Ascending aorta (tissue), 2 donors: ENCODE measurements at places on chromosomes 12 and 14.

- no peak for DNase-seq
Measured at GRCh38 chr12:58176296-58176869, 235.0 kb downstream of the ATP23 start.

DNA sequence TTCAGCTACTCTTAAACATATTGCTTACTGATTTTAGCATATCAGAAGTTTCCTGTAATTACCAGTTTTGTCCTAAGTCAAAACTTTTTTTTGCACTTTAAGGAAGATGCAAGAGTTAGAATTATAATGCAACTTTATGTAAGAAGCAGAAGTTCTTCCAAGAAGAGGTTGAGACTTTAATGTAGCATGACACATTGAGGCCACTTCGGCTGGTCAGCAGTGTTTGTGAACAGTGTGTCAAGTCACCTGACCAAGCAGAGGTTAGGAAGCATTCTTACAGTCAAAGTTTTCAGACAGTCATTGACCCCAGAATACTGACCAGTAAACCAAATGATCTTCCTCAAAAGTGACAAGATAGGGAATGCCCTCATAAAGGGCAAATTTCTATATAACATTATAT, 15.2 kb downstream of the FGFR1OP2 start:
- peak; percentile 23 for DNase-seq

GRCh38 chr12:95205685-95206084, 11.6 kb downstream of the FGD6 start:
- no peak for DNase-seq

- no peak for DNase-seq
Measured at GRCh38 chr14:92609955-92610354, 96.4 kb downstream of the RIN3 start.

DNA sequence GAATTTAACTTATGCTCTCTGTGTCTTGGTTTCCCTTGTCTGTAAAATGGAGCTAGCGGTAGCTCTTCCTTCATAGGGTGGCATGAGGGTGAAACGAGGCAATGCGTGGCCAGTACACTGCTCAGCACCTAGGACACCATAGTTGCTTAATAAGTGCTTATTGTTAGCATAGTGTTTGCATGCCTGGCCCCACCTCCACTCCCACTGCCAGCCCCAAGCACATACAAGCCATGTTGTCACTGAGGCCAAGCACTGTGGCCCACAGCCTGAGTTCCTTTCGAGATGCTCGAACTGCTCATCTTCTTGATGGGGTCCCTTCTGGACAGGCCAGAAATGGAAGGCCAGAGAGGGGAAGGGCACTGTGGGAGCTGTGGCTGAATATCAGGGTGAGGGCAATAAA, 839 bp downstream of the FICD start:
- no peak for DNase-seq

DNA sequence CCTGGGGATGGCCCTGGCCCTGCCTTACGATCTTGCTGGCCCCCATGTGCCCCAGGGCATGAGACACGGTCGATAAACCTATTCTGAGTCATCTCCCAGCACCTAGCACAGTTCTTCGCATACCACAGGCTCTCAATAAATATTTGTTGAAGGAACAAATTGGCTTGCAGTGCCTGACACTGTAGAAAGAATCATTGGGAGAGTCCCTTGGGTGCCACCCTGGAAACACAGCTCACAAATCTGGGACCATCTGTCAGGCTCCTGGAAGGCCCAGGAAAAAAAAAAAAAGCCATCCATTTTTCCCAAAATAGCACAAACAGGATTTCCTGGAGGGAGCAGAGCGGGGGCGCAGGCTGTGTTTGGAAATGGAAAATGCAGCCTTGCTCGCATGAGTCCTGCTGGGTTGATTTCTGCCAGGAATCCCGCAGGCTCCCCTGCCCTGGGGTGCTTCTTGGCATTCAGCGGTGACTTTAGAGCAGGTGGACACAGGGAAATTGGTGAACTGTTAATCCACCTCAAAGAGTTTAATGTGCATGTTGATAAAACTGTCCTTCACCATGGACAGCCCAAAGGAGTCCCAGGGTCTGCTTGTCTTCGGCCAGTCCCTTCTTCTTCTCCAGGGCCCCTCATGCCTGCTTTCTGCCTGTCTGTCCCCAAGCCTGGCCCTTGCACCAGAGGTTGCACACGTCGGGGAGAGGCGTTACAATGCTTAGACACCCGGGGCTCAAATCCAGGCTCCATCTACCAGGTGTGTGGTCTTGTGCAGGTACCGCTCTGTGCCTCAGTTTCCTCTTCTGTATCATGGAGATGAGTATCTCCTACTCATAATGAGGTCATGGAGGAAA, 106.1 kb upstream of the RFLNA start:
- DNase-seq = peak; percentile 57

GRCh38 chr12:131803961-131804521, 24.2 kb upstream of the MMP17 start:
- no peak for DNase-seq

GRCh38 chr12:76111209-76111749, 26.8 kb upstream of the NAP1L1 start:
- no peak for DNase-seq

- no peak for DNase-seq
Measured at GRCh38 chr12:56808954-56809353, 45.8 kb downstream of the HSD17B6 start.

DNA sequence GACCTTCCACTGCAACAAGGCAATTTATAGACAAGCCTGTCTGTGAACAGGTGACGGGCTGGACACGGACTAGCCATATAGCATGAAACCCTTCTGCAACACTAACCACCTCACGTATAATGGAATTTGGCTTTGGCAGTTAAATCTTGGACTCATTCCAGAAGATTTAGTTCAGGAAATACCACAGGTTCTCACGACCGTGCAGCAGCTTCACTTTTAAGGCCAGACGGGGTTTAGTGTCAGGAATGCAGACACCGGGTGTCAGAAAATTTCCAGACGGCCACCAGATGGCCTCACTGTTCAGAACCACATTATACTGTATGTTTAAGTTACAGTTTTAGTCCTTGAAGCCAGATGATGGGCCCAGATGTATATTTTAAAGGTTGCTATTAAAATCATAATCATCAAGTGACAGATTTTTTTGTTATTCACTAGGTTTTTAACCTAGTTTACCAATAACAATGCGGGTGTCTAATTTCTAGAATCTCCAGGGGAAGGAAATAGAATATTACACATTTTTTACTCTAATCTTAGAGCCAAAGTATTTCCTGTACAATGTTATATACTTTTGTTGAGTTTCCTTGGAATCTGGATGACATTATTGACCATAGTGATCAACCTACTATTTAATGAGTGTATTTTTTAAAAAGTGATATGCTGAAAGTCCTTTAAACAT, 90.5 kb upstream of the TMPO start:
- no peak for DNase-seq

- DNase-seq = no peak
Measured at GRCh38 chr12:113194971-113195391, 9.5 kb downstream of the RITA1 start.

DNA sequence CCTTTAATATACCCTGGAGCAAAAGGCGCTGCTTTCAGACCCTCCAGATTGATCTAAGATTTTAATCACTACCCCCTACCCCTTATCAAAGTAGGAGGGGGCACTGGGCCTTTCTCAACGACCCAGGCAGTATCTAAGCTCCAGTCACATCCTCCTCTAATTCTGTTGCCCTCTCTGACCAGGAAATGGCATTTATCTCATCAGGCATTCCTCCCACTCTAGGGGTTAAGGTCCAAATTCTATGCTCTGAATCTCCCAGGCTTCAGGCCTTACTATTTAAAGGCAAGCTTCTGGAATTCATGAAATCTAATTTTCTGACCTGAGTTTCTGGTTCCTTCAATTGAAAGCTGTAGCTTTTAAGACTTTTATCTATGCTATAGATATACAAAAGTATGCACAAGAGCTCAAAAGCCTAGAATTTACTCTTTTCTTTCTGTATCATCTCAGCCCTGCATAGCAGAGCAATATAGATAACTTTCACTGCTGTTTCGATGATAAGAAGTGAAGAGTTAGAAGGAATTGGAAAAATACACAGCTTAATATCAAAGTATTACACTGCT, 622.9 kb downstream of the RPS29 start:
- DNase-seq = no peak

DNA sequence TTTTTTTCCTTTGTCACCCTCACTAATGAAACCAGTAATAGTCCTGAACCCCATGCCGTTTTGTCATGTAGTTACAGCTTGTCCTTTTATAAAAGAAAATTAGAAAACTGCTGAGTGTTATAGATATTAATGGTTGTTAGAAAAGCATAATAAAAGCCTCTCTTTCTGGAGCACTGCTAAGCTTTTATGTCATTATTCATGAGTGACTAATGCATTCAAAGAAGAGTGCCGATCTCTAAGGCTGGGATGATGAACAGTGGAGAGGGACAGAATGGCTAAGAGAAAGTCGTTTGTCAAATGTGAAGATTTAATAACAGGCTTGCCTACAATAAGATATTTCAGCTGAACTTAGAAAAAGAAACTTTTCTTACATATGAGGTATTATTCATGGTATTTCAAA, 121.6 kb downstream of the MGAT4C start:
- DNase-seq = no peak

DNA sequence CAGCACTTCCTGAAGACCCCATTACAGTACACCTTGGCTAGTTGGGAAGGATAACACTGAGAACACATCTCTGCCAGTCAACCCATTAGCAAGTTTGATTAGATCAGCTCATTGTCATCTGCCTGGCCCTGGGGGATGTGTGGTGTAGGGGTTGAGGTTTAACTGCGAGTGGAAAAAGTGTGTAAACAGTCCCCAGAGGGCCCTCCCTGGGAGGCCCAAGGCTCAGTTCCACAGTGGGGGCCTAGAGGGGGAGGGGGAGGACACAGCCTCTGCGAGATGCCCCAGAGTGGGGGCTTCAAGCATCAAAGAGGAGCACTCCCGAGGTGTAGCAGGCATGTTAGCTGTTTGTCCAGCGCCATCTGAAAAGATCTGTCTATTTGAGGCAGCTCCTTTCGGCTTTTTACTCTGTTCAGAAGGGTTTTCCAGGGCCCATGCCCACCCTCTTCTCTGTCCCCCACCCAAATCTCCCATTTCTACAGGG, 344 bp downstream of the LPAR5 start:
- DNase-seq = no peak

DNA sequence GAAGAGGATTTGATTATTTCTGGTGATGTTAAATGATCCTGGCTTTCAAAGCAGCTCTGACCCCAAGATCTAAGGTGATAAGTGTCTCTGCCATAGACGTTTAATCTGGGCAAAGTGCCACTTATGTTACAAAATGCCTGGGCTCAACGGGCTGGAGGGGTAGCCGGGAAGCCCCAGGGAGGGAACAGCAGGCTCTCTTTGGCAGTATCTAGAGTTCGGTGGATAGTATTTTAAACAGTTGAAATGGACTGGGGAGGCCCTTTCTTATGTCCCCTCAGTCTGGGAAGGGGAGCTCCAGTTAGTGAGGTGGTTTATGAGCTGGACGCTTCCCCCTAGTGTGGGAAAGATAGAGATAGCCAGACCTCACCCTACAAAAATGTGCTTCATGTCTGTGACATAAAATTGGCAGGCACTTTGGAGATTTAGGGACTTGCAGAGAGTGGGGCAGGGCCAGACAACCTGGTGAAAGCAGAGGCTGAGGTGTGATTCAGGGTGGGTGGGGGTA, 5.5 kb upstream of the HOXC11 start:
- DNase-seq = no peak

- DNase-seq = no peak
Measured at GRCh38 chr14:62270236-62270635, 508.0 kb downstream of the SNAPC1 start.

GRCh38 chr14:75727124-75727523, 66.1 kb downstream of the TTLL5 start:
- no peak for DNase-seq

GRCh38 chr12:12592930-12593329, 18.7 kb upstream of the CREBL2 start:
- no peak for DNase-seq

GRCh38 chr14:55715889-55716288, 135.9 kb downstream of the KTN1 start:
- DNase-seq = no peak

DNA sequence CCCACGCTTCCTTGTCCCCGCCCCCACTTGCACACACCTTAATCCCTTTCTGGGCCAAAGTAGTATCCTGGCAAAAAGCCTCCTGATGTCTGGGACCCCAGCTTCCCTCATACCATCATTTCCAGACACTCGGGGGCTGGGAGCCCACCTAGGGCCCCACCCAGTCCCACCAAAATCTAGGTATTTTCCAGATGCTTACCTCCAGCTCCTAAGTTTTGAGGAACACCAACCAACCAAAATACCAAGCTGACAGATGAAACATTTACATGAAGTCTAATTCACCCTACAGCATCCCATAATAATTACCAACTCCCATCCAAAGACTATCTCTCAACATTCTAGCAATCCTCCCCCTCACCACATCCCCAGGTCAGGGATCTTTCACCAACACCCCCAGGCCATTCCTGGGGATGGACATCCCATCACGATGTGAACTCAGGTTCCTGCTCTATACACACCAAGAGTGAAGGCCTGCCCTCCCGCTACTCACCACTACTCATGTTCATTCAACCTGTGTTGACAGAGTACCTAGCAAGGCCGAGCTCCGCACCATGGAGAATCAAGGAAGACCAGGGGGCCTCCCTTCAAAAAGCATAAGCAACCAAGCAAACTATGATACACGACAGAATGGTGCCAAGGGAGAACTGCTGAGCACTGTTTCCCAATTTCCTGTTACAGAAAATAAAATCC, 1.6 kb upstream of the CHD4 start:
- no peak for DNase-seq

DNA sequence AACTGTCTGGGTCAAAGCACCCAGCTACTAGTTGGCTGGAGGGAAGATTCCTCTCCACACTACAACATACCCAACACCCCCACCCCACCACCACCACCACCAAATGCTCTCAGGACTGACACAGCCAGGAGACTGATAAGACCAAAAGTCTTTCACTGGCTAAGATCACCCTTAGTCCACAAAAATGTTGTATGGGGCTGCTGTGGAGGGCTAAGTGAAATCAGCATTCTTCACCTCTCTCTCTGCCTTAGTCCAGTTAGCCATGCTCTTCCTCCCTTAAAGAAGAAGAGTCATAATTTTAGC, 106.2 kb downstream of the NUAK1 start:
- no peak for DNase-seq

DNA sequence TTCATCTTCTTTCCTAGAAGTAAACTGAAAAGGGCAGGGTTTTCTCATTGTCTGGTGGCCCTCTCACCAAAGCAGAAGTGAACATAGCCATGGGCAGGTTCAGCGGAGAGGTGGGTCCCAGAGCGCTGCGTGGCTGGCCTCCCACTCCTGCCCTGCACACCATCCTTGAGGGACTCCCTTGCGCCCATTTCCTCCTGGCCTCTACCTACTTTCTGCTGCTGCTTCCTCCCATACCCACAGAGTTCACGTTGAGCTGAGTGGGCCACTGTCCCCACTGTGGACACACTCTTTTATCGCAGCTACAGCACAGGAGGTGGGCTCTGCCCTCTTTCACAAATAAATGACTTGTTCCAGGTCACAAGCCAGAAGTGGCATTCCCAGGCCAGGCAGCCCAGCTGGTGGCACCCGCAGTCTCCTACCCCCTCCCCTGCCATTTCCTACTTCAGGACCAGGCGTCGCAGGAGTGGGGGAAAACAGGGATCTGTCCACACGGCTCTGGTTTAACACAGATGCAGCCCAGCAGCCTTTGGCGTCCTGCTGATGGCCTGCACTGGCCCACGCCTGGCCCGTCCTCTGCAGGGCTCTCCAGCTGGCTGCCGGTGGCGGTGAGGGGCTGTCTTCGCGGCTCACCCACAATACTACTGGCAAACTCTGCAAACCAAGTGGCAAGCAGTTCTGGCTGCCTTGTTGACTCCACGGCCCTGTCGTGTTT, 4.9 kb downstream of the SIVA1 start:
- DNase-seq = no peak
